ENCODE measurements at places on chromosomes 6 and 20.

DNA sequence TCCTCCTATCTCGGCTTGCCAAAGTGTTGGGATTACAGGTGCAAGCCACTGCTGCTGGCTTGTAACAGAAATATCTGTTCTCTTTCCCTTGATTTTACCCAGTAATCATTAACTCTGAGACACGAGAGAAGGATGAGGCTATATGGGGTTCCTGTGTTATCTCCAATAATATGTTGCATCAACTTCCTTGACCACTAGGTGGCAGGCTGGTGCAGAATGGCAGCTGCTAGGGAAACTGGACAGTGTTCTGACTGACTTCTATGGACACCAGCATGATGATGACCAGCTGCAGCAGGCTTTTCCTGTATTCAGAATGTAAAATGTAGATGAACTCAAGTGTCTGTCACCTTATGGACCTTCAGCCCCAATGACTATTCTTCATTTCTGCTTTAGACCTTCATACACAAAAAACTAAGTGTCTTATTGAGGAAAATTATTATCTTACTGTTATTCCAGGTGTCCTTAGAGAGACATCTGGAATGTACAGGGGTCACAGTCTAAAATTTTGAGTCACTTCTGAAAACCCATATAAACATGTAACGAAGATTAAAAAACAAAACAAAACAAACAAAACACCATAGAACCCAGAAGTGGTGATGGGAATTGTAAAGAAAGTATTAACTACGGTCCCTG, 20.4 kb upstream of the CD109 start:
- peak; percentile 39 for DNase-seq

DNA sequence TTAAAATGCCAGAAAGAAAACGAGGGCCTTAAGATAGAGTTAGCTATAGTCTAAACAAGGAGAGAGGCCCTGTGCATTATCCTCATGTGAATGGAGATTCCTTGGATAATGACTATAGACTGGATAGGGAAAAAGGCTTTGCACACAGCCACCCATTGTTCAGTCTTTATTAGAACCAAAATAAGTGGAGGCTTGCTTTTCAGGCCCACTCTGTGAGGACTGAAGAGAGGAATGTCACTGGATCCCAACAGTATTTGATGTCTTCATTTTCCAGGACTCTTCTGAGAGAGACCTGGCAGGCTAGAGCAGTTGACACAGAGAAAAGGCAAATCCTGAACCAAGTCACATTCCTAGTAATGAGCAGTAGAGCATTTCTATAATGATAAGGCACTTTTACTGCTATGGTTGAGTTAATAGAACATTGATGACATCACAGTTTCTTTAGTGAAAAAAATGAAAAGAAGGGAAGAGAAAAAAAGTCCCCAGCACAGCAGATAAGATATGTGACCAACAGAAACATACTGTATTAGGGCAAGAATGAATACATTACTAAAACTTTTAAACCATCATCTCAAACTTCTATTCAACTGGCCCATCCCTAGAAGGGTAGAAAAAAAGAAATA, 315.1 kb downstream of the EPHA7 start:
- DNase-seq = no peak

DNA sequence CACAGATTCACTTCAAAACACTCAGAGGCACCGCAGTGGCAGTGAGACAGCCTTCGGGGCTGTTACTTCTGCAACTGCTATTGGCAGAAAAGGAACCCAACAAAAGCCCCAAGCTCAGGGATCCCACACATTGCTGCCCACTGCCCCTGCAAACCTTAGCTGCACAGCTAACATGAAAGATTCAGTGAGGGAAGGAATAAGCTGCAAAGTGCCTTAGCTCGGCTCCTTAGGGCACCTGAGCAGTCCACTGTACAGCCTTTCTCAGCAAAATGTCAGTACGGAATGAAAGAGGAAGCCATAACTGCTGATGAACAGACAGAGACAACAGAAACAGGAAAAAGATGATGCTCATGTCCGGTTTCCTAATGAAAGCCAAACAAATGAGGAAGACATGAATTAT, 179.7 kb upstream of the SHLD1 start:
- DNase-seq = no peak

- no peak for DNase-seq
Observed at GRCh38 chr6:6915219-6915618, 192.5 kb upstream of the RREB1 start.

DNA sequence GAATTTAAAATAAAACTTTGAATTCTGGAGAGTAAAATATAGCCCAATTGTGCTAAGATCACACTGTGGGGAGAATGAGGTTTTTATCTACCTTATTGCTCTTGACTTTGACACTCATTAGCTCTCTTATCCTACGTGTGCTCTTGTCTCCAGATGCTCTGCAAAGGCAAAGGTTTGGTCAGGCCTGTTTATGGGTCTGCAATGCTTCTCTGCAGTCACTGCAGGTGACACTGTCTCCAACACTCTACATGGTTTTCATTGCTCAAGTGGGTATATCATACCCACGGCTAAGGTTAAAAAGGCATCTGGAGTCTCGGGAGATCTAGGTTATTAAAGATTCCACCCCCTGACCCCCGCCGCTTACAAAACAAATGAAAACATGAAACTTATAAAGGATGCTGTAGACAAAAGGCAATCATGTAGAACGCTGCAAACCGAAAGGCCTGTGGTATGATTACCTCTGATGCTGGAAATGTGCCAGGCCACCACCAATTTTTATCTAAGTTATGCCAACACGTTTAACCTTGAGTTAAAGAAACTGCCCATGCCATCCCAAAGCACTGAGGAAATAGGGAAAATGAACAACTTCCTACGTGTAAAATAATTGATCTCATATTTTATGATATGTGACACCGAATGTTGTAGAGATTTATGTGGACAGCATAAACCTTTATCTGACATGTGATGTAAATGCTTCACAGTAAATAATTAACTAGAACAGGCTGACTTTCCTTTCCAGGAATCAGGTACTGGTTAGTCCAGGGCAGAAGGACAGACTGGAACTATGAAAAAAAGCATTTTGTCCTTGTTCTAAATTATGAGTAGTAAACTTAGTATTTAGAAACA, 238.2 kb upstream of the NOX3 start:
- no peak for DNase-seq

DNA sequence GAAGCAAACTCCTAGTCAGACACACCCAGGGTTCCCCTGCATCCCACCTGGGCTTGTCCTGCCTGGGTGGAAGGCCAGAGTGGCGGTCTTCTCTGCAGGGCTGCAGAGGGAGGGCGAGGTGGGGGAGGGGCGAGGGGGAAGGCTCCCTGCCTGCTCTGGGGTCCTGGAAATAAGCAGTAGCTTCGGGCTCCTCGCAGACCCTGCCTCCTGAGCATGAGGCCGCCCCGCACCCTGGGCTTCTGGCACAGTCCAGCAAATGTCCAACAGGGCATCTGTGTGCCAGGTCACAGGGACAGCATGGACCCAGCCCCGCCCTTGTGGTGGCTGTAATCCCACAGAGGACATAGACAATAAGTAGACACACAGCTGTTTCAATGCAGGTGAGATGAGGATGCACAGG, 193.8 kb downstream of the TAF4 start:
- no peak for DNase-seq

- no peak for DNase-seq
Observed at GRCh38 chr6:52102405-52102804, 15.0 kb upstream of the PKHD1 start.

- no peak for DNase-seq
Observed at GRCh38 chr20:32941155-32941885, 62.9 kb downstream of the SUN5 start.

- no peak for DNase-seq
Observed at GRCh38 chr6:107264357-107264840, 149.1 kb upstream of the BEND3 start.

DNA sequence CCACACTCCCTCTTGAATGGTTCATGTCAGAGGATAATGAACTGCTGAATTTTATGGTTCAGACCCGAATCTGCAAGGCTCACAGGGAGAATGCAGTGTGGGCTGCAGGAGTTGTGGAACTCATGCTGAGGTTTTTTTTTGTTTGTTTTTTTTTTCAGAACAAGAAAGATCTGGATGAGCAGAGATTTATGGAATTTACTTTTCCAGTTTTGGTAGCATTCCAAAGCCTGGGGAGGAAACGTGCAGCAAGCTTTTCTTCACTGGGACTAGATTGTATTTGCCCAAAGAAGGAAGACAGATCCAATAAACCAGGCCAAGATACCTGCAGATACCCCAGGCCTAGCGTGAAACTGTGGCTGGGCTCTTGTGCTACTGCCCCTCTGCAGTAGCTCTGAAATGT, 223.9 kb upstream of the TAB2 start:
- no peak for DNase-seq

DNA sequence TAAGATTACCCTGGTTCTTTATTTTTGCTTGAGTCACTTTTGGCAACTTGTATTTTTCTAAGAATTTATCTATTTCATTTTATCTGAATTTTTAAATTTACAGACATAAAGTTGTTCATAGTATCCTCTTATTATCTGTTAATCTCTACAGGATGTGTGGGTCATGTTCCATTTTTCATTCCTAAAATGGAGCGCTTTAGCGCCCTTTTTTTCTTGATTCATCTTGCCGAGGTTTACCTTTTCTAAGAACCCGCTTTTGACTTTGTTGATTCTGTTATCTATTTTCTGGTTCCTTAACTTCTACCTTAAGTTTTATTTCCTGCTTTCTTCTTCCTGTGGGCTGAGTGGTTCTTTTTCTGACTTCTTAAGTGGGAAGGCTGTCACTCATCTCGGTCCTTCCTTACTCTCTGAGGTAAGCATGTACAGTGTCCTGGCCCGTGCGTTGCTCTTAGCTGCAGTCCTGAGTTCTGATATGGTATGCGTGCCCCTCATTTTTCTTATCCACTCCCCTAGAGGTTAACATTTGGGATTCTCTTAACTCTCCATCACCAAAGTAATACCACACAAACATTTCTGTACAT, 399.8 kb downstream of the CDC5L start:
- no peak for DNase-seq

DNA sequence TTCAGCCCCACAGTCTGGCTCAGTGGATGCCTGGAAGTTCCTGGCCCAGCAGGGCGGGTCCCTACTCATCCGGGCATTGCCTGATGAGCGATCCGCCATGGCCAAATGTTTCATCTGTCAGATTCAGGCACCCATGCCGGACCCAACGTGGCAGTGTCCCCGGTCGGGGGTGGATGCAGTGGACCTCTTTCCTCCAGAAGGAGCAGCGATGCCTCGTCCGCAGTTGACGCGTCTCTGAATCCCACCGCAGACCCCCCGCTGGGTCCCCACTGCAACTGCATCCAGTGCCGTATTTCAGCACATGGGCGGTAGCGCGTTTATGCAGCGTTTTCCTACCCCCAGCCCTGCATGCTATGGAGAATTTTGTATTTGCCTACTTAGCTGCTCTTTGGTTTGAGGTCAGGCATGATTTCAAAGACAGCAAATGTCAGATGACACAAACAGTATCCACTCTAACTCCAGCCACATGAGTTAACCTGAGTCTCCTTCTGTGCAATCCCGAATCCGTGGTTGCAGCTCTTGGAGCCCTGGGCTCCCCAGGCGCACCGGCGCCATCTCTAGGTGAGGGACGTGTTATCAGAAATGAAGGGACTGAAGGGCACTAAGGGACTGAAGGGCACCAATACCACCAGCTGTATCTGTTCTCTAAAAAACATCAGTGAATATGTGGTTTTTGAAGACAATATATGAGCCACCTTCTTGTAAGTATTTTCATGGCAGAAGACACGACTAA, 72.6 kb upstream of the THBS2 start:
- no peak for DNase-seq

DNA sequence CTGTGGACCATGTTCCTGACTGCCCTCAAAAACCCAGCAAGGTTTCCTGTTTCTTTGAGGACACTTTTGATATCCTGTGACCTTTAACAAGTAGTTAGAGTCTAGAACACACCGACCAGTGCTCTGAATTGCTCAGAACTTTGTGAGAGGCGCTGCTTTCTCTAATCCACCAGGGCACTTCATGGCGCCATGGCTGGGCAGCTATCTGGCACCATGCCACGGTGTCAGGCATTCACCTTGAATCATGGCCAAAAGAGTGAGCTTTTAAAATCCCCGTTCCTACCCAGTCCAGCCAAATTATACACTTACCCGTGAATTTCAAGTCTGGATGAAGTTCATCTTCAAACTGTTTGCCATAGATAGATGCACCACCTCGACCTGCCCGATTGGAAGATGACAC, 17.0 kb upstream of the CPNE5 start:
- no peak for DNase-seq

DNA sequence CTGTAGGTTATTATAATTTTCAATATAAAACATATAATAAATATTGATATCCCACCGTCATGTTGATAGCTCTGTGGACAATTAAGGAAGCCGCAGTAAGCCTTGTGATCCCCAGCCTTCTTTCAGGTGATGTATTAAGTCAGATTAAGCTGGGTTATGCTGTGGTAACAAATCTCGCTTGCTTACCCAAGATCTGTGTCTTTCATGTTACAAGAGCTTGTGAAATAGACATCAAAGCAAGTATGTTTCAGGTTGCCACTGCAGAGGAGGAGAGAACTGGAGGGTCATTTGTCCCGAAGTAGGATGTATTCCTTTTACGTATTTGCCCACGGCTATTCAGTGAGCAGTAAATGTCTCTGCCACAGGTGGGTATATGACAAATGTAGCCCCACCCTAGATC, 17.8 kb upstream of the BCKDHB start:
- DNase-seq = no peak

- DNase-seq = no peak
Observed at GRCh38 chr6:51528556-51528955, 558.9 kb downstream of the PKHD1 start.

GRCh38 chr20:32632461-32633354, 41.0 kb downstream of the C20orf203 start:
- no peak for DNase-seq

DNA sequence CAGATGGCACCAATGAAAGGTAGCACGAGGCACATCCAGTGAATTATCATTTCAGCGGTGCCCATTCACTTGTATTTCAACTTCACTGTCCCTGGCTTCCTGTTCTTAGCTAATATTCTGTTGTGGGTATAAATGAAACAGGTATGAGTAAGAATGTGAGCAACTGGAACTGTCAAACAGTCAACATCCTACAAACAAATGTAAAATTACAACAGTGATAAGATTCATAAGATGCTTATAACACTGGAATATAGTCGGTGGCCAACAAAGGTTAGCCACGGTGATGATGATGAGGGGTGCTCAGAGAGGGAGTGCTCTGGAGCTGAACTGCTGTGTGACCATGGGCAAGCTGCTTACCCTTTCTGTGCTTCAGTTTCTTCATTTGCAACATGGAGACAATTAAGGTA, 74.9 kb upstream of the TOX2 start:
- no peak for DNase-seq

DNA sequence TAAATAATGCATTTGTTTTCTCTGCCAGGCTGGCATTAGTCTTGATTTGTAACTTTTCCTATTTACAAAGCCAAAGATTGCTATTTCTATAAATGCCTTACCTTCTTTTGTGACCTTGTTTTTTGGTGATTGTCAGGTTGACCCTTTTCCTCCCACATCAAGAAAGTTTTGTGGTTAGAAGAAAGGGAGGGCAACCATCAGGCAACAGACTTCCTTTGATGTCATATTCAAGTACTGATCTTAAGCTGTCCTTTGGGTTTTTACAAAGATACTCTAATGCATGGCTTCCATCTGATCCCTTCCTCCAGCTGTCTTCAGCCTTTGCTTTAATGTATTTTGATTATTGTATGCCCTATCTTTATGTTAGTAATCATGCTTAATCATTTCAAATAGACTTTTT, 23.9 kb downstream of the RNF217 start:
- DNase-seq = no peak

- peak; percentile 80 for DNase-seq
Observed at GRCh38 chr6:14270925-14271788, 153.6 kb downstream of the CD83 start.

All from GDM1 (cell line).